ENCODE measurements at places on chromosomes 2 and 18.

GRCh38 chr2:28901202-28901601, 6.7 kb downstream of the WDR43 start:
- DNase-seq, result no peak

DNA sequence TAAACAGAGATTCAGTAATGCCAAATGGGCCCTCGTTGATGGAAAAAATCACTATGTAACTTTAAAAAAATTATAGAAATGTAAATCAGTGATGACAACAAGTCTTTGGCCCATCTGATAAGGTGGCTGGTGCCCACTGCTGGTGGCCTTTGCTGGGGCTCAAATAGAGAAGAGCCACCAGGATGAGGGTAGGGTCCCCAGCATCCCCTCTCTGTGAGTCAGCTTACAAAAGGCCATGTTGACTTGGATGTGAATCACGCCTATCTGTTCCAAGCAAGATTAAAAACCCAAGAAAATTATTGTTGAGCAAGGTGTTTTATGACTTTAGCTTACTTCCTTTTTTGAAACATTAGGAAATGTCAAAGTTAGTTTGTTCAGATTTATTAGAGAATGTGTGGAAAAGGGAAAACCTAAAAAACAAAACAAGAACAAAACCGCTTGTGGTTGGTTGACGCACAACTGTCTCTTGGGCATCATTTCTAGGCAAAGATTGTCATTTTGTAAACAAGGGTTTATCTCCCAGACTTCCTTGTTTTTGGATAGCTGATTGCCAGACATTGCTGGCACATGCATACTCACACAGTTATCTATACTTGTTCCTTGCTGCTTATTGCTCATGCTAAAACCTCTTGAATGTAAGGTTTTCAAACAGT, 53.7 kb upstream of the ZNF396 start:
- DNase-seq, result no peak

- no peak for DNase-seq
Observed at GRCh38 chr2:218081695-218082094, 12.6 kb downstream of the RUFY4 start.

DNA sequence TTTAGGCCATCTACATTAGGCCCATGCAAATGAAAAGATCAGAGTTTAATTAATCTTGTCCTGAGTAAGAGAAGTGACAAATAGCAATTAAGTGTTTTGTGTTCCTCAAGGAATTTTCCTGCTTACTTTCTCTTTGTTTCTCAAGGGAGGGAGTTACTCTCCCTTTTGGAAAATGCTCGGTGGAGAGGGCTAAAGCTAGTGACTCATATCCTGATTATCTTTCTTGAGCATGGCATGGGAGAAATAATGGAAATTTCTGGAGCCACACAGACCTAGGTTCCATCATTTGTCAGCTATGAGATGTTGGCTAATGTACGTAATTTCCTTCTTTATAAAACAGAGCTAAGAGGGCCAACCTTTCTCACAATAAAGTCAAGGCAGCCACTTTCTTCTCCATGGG, 177.1 kb downstream of the ETAA1 start:
- DNase-seq, result no peak

- peak; percentile 51 for DNase-seq
Observed at GRCh38 chr2:14903709-14904374, 271.3 kb downstream of the LRATD1 start.

GRCh38 chr2:23700627-23701026, 226.3 kb downstream of the ATAD2B start:
- DNase-seq, result no peak

- no peak for DNase-seq
Observed at GRCh38 chr2:118529908-118530599, 317.4 kb downstream of the EN1 start.

GRCh38 chr2:56077359-56077915, 106.4 kb upstream of the CCDC85A start:
- no peak for DNase-seq

DNA sequence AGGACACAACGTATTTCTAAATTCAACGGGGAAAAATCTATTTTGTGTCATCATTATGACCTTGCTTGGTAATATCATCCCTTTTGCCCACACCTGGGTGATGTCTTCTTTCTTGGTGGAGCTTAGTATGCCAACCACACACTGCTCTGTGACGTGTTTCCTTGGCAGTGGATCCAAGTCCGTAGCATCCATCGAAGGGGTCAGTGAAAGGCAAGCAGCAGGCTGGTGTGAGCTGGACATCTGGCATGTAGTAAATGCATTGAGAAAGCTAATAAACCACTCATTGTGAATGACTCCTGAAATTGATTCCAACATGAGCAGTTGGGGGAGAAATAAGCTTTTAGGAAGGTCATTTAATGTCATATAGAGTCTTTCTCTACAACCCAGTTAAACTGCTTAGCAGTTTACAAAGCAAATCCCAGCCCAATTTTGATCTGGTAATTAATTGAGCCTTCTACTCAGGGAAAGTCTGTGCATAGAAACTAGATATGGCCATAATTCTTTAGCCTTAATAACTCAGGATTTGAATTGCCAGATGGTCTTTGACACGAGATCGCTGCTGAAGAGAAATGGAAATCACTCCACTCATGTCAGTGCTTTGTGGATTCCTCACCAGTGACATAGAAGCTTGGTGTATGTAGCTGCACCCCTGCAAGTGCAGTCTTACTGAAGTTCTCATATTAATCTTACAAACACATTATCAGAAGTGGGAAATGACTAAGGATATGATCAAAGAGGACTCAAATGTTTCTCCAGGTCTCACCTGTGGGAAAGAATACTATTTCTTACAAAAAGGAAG, 494.8 kb downstream of the CMPK2 start:
- no peak for DNase-seq

DNA sequence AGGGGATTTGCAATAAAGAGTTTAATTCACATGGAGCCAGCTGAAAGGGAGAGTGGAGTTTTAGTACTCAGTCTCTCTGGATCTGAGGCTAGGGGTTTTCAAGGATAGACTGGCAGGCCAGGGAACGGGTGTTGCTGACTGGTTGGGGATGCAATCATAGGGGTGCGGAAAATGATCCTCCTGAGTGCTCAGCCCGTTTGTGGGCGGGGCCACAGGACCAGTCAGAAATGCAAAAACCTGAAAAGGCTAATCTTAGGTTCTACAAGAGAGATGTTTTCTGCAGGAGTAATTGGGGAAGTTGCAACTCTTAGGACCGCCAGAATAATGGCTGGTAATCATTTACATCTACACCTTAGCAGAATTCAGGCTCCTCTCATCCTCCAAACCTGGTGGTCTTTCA, 2.5 kb downstream of the NFU1 start:
- DNase-seq, result no peak

DNA sequence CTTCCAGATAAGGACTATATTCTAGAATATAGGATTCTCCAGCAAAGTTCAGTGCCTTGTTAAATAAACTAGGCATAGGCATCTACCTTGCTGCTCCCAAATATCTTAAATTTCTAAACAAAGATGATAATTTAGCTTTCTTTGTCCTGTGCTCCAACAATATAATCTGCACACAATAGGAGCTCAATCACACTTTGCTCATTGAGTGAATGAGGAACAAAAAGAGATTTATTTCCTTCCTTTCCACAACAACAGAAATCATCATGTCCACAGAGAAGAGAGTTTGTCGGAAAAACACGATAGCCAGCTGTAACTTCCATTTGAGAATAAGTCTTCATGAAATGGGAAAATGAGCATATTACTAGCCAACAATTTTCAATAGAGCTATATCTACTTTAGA, 256.7 kb downstream of the TCF4 start:
- no peak for DNase-seq

DNA sequence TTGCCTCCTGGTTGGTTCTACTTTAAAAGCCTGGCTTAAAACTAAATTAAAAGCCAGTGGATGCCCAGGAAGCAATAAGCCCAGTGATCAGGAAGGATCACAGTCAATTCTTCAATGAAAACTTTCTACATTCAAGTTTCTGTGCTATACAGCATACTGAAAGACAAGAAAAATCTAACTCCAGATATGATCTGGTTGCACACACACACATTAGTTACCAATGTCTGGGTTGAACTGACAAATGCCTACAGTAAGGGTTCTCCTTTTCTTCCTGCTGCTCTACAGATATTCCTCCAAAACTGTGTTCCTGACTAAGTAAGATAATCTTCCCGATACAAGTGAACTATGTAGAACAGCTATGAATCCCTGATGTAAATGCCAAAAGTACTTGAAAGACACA, 81.3 kb downstream of the ROCK2 start:
- DNase-seq, result no peak

DNA sequence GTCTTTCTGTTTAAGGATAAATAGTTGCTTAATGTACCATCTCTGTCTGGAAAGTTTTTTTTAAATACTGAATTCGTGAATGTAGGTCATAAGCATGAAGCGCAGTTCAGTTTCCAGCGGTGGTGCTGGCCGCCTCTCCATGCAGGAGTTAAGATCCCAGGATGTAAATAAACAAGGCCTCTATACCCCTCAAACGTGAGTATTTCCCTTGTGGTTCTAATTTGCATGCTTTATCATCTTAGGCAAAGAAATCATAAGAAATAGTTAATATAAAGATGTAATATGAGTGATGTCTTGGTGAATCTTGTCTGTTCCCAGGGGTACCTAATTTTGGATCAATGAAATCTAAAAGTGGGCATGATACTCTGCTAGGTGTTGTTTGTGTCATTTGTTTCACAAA, 1.5 kb downstream of the NDC80 start:
- no peak for DNase-seq

DNA sequence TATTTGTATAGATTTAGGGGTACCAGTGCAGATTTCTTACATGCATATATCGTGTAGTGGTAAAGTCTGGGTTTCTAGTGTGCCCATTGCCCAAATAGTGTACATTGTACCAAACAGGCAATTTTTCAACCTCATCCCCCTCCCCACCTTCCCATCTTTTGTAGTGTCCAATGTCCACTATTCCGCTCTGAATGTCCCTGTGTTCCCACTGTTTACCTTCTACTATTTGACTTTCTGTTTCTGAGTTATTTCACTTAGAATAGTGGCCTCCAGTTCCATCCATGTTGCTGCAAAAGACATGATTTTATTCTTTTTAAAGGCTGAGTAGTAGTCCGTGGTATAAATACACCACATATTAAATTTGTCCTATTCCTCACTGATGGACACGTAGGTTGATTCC, 132.9 kb downstream of the FTCDNL1 start:
- no peak for DNase-seq

GRCh38 chr2:156800781-156801361, 364.7 kb downstream of the GPD2 start:
- DNase-seq, result no peak

- no peak for DNase-seq
Observed at GRCh38 chr2:172833898-172834297, 98.3 kb downstream of the RAPGEF4 start.

DNA sequence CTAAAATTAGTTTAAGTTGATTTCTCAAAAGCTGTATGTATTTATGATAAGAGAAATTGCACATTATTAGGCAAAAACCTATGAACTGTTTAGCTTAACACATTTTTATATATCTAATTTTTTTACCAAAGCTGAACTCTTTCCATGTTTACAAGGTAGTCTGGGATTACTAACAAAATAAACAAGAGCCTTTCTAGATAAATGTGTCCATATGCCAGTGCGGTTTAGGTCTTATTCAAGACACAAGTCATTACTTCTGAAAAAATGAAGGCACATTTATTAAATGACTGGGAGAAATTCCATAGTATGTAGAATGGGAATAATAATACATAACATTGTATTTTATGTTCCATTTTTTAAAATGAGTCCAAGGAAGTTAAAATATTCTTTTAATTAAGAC, 82.0 kb downstream of the DPP4 start:
- DNase-seq, result no peak

DNA sequence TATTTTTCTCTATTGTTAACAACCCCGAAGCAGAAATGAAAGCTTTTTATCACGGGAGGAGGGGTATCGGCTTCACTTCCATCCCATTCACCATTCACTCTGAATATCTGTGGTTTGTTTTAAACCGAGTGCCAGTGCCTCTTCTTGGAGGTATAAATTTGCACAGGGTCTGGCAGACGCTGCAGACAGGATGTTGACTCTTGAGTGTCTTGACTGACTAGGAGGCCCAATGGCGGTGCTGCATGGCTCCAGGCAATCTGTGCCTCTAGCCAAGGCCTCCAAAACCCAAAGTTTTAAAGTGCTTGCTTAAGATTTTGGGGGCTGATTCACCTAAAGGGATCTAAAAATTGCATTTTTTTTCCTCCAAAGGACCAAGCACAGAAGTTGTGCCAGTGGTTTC, 183.8 kb downstream of the LTBP1 start:
- no peak for DNase-seq

- DNase-seq, result no peak
Observed at GRCh38 chr2:189577121-189577520, 3.5 kb downstream of the SLC40A1 start.

DNA sequence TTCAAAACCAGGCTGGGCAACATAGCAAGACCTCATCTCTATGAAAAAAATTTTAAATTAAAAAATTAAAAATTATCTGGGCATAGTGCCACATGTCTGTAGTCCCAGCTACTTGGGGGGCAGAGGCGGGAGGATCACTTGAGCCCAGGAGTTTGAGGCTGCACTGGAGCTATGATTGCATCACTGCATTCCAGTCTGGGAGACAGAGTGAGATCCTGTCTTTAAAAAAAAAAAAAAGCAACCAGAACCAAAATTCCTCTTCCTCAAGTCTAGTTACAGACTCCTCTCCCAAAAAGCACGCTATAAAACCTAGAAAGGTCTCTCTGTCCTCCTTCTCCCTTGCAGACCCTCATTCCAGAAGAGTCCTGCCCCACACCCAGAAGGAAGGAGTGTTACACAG, 23.9 kb downstream of the TNFAIP6 start:
- no peak for DNase-seq

DNA sequence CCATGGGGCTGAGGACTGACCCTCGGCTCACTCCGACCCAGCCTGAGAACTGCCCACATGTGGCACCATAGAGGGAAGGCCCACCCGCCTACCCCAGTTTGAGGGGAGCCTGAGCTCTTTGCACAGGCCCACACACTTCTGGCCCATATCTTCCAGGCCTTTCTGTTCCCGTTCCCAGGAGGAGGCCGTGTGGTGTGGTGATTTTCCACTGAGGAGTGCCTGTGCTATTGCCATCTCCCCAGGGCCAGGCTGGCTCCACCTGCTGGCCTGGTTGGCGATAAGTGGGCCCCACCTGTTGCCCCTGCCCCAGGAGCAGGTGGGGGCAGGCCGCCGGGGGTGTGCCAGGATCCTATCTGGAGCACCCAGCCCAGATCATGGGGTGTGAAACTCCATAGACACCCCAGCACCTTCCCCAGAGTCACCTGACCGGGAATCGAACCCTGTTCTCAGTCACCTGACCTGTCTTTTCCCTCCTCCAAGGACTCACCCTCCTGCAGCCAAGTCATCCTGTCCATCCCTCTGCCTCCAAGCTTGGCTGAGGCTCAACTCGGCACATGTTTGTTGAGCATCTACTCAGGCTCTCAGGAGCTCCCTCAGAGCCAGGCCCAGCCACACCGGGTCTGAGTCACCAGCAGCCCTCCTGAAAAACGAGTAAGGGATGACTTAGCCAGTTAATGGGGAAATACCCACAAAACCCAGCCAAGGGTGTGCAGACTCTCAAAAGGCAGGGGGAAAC, 120.1 kb downstream of the CYP26B1 start:
- DNase-seq, result no peak

All from stimulated activated CD4-positive, alpha-beta T cell treated with anti-CD3 and anti-CD28 coated beads, Interleukin-4, amount 100 ng/mL, for 48 hours (primary cell).